Testis (tissue), 5 donors: ENCODE measurements at places on chromosomes 7 and 10. TPM values are rescaled to one million over a fixed set of nuclear protein-coding genes. Genes with fewer than 3 reads are reported as not detected.

DNA sequence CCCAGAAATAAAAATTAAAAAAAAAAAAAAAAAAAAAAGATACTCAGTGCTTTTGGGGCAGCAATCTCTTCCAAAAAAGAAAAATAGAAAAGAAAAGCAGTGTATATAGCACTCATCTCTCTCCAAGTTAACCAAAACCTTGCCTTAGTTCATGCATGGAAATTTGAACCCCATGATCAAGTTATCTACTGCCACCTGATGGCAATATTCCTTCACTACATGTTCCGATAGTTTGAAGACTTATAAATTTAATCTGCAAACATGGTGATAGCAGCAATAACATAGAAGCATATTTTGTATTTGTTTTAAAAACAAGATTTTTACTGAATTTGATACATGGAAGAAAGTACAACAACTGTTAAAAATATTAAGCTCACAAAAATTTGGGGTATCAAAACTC, 48.6 kb upstream of the SLIT1 start:
- no peak for DNase-seq

DNA sequence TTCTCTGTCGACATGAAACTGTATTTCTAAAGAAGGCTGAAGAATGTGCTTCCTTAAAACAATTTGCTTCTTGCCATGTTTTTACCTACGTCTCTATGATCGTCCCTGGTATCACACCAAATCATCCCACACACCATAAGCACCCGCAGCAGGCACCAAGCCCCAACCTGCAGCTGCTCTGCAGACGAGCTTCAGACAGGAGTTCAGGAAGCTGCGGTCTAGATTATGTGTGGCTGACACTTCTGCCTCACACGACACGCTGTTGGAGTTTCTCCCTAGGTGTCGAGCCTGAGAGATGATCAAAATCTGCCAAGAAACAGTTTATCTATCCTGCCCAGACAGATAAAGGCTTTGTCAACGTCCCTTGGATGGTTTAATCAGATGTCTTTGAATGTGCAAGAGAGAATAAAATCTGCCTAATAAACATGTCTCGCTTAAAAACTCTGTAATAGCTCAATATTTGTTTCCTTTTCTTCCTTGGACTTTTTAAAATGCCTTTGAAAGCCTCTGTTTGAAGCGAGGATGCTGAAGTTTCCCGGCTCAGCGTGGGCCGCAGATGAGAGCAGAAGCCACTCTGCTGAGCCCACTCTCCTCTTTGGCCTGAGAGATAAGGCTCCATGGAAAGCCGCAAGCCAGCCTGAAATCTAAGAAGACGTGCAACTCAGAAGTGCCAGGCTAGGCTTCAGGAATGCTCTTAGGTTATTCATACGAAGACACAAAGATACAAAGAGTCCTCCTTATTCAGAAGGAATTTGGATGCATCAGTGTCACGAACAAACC, 158.3 kb upstream of the PFKP start:
- DNase-seq = no peak

DNA sequence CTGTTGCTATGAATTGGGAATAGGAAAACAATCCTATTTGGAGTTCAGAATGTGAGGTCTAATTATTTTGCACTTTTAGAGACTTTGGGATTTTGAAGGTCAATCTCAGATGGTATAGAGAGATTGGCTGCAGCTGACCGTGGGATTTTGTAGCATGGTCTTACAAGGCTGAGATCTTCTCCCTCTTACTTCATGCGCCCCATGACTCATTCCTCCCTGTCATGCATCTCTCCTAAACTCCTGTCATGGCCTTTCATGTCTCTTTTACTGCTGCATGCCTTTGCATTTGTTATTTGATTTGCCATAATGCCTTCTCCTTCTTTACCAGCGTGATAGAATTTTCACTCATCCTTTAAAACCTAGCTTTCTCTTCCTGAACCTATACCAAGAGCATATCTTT, 133.1 kb downstream of the BBS9 start:
- no peak for DNase-seq

DNA sequence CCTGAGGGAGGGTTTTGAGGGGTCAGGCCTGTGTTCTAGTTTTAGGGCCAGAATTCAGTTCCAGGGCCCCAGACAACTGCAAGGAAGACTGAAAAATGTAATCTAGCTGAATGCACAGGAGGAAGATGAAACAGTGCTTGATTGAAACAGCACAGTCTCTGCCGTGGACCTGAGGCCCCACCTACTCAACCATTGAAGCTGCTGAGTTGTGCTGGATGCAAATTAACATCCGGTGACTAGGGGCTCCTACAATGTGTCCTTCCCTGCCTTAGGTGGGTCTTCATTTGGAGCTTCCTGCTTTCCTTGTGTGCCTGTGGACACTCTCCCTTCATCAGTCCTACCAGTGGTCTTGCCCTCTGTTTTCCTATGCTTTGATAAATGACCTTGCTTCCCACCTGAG, 5.7 kb downstream of the GLRX3 start:
- DNase-seq = no peak

- no peak for DNase-seq
Measured at GRCh38 chr10:101749047-101750016, 26.6 kb downstream of the FGF8 start.

GRCh38 chr7:12670743-12671520, 16.5 kb upstream of the ARL4A start:
- no peak for DNase-seq

DNA sequence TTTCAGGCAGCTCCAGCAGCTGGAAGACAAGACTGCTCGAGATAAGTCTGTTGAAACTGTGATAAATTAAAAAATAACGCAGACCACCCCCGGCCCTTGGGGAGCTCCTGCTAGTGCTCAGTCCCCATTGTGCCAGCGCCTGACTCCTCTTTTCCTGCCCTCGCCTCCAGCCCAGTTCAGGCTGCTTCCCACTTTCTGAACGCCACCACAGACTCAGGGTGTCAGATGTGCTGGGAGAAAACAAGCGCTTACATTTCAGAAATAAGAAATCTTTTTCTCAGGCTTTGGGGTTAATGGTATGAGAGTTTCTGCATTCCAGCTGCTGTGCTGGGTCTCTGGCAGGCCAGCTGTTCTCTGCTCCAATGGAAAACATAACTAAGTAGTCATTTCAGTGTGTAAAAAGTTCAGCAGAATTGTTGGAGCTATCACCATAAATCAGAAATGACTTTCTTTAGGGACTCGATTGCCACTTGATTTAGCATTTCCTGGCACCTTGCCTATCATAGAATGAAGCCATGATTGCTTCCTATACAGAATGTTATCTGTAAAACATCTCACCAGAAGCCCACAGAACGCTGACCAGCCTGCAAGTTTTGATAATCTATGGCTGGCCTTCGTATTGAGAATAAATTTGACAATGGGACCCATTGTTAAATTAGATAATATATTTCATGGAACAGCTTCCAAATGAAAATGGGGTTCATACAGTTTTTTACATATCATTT, 257.0 kb upstream of the ZNF32 start:
- DNase-seq = peak; percentile 26

GRCh38 chr7:156537006-156537405, 103.6 kb upstream of the RNF32 start:
- DNase-seq = no peak

GRCh38 chr10:124697443-124697836, 46.7 kb downstream of the FAM53B start:
- no peak for DNase-seq

- no peak for DNase-seq
Measured at GRCh38 chr7:18363751-18364380, 131.7 kb upstream of the HDAC9 start.

DNA sequence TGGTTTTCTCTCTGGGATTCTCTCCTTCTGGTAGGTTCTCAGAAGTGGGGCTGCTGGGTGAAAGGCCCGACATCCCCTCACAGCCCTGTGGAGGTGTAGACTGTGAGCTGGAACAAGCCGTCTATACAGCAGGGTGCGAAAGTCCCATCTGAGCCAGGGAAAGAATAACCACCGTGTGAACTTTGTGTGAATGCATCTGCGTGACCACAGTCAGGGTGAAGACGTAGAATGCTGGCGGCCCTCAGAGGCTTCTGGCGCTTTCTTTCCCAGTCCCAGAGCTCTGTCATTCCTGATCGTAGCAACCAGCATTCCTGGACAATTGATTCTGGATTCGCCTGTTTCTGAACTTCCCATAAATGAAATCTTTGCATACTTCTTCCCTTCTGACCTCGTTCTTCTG, 30.0 kb downstream of the ELFN1 start:
- DNase-seq = no peak

- DNase-seq = no peak
Measured at GRCh38 chr7:139515266-139515665, 8.2 kb upstream of the CLEC2L start.

- no peak for DNase-seq
Measured at GRCh38 chr10:50809596-50809995, 69.9 kb downstream of the ASAH2B start.

DNA sequence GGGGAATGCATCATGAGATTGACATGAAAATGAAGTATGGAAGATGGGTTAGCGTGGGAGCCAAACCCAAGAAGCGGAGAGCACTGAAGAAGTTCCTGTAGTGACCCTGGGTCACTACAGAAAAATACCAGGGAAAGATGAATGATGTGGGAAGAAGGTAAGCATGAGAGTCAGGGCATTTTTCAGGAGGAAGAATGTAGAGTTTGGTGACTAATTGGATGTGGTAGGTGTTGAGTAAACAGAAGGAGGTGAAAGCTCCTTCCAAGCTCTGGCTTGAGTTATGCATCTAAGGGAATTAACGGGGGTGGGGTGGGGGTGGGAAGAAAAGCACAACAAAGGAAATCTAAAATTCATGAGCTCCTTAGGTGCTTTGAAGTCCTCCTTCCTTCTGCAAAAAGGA, 238.1 kb upstream of the AOAH start:
- no peak for DNase-seq

DNA sequence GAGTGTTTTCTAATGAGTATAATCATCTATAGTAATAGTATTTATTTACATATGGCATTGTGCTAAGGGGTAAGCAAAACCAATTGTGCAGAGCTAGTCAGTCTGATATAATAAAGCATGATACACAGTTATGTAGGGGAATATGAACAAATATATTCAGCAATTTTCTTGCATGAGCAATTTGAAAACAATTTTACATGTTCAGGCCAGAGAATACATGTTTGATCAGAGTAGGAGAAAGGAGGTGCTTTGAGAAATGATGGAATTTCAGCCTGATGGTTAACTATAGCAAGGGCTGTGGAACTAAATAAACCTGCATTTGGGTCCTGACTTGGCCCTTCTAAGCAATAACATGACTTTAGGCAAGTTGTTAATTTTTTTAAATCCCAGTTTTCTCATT, 214.5 kb downstream of the TWIST1 start:
- DNase-seq = no peak

- no peak for DNase-seq
Measured at GRCh38 chr7:25735674-25736242, 416.2 kb upstream of the NFE2L3 start.

- DNase-seq = no peak
Measured at GRCh38 chr10:58457761-58458616, 54.7 kb upstream of the BICC1 start.

DNA sequence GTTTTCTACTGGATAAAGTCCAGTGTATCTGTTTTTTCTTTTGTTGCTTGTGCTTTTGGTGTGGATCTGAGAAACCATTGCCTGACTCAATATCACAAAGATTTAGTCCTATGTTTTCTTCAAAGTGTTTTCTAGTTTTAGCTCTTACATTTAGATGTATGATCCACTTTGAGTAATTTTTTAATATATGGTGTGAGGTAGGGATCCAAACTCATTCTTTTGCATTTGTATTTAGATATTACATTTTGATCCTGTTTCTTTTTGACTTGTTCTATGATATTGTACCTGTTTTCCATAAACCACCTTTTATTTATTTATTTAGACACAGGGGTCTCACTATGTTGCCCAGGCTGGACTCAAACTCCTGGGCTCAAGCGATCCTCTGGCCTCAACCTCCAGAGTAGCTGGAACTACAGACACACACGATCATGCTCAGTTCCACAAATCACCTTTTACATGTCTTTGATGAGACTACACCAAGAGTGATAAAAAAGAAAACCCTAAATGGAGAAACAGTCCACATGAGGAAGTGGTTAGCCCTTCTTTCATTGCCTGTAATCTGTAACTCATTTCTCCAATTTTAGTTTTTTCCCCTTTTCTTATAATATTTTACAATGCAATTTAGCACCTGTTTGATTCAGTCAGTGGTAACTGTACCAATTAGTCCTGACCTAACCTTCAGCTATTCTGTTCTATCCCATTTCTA, 86.0 kb downstream of the SLC37A3 start:
- no peak for DNase-seq

- DNase-seq = no peak
Measured at GRCh38 chr10:18377898-18378297, 237.7 kb downstream of the CACNB2 start.

DNA sequence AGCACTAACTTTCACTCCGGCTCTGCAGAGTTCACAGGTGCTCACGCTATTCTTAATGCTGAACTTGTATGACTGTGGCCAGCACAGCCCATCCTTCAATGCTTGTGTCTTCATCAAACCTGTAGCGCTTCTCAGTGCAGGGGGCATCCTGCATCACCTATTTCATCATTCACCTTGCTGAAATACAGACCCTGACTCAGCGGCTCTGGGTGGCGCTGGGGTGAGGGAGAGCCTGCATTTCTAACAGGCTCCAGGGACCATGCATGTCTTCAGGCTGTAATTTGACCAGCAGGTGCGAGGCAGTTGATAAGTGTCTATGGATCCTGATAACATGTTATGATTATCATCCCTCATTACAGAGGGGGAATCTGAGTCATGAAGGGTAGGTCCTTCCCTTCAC, 89.3 kb downstream of the VOPP1 start:
- no peak for DNase-seq

DNA sequence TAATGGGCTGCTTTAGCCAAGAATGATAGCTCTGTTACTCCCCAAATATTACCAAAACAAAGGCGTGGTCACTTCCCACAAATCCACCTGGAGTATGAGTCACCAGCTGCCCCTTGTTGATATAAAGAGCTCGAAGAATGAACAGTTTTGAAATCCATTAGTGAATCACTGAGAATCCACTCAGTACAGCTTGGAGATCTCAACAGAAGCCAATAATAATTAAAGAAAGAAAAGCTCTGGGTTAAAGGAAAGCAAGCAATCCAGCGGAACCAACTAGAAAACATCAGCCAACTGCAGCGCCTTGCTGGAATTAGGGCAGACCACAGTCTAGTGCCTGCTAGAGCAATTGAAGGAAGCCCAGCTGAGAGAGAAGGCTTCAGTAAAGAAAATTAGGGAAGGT, 576.0 kb upstream of the C7orf33 start:
- no peak for DNase-seq

GRCh38 chr10:31253237-31253636, 65.8 kb upstream of the ZEB1 start:
- DNase-seq = no peak

CCDC172 gene
- 6.7 TPM for polyA plus RNA-seq

MMRN2 gene
- 21.2 TPM for polyA plus RNA-seq

KIF11 gene
- 13.6 TPM for polyA plus RNA-seq

POM121L12 gene
- polyA plus RNA-seq = 23.3 TPM

GATA3 gene
- 0.50 TPM for polyA plus RNA-seq

STARD3NL gene
- polyA plus RNA-seq = 66.1 TPM

MEST gene
- 65.2 TPM for polyA plus RNA-seq

PPRC1 gene
- polyA plus RNA-seq = 27.0 TPM

PCBD1 gene
- polyA plus RNA-seq = 49.6 TPM

GIMAP7 gene
- 3.4 TPM for polyA plus RNA-seq

VGF gene
- 0.87 TPM for polyA plus RNA-seq

VAX1 gene
- 0.47 TPM for polyA plus RNA-seq
